Stimulated activated CD8-positive, alpha-beta memory T cell treated with anti-CD3 and anti-CD28 coated beads, Interleukin-7, amount 100 ng/mL, for 1 hour (primary cell): ENCODE measurements at places on chromosomes 5 and 9.

GRCh38 chr9:13607481-13608441, 328.3 kb upstream of the MPDZ start:
- no peak for DNase-seq

- DNase-seq, result no peak
Measured at GRCh38 chr5:55920784-55921183, 69.6 kb downstream of the IL31RA start.

DNA sequence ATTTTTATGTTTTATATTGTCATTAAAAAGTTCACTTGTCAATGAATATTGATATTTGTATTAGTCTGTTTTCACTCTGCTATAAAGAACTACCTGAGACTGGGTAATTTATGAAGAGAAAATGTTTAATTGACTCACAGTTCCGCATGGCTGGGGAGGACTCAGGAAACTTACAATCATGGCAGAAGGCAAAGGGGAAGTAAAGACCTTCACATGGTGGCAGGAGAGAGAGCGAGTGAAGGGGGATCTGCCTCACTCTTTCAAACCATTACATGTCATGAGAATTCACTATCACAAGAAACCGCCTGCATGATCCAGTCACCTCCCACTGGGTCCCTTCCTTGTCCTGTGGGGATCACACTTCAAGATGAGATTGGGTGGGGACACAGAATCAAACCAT, 27.4 kb downstream of the SRD5A1 start:
- DNase-seq, result no peak

GRCh38 chr5:57804505-57804904, 321.9 kb upstream of the ACTBL2 start:
- no peak for DNase-seq

DNA sequence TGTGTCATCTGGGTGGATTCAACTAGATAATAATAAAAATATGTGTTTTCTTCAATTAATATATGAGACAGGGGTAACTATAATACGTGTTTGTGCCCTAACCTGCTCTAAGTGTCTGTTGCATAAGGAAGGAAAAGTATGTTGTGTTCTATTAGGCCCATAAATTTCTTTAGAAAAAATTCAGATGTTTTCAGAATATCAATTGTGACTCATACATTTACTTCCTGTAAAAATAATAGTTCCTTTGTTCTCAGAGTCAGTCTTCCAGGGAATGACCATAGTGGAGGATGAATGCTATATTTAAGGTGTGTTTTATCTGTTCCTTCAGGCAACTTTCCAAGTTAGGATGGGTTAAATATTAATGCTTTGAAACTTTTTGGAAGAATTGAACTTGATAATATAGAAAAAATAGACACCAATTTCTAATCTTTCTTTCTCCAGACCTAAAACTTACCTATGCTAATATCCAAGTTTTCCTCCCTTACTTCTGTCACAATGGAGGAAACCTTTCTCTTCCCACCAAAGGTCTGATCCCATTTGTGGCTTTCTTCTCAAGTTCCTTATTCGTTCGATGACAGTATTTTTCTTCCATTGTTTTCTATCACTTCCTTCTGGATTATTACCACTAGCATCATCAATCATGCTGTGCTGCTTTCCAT, 49.9 kb downstream of the ISL1 start:
- DNase-seq, result no peak

GRCh38 chr9:105187781-105188180, 56.7 kb upstream of the SLC44A1 start:
- DNase-seq, result no peak

DNA sequence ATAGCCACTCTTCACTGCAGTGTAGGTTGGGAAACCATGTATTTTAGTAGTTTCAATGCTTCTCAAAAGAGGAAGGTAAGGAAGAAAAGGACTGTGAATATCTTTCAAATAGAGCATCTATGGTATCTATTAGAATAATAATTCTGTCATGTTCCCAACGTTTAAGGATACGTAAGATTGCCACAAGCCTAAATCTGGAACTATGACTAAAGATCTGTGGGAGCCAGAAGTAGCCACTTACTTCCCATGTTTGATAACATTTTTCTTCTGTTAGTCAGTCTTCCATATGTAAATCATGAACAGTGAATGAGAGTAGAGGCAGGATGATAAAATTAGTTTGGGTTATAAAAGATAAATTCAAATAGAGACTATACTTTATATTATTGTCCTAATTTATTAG, 16.3 kb upstream of the MROH2B start:
- DNase-seq, result no peak

- no peak for DNase-seq
Measured at GRCh38 chr5:19555436-19555835, 432.6 kb downstream of the CDH18 start.

DNA sequence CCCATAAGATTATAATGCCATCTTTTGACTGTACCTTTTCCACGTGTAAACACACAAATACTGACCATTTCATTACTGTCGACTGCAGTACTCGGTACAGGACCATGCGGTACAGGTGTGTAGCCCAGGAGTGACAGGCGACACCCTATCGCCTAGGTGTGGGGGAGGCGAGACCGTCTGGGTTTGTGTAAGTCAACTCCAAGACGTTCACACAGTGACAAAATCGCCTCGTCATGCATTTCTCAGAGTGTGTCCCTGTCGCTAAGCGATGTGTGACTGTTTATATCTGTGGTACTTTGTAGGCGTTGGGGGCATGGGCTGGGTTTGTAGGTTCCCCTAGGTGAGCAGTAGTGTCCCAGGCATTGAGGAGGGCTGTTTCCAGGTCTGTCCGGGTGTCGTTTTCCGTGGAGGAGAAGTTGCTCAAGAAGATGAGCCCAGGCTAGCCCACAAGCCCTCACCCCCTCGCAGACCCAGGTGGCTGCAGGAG, 20.3 kb downstream of the NEK6 start:
- no peak for DNase-seq

DNA sequence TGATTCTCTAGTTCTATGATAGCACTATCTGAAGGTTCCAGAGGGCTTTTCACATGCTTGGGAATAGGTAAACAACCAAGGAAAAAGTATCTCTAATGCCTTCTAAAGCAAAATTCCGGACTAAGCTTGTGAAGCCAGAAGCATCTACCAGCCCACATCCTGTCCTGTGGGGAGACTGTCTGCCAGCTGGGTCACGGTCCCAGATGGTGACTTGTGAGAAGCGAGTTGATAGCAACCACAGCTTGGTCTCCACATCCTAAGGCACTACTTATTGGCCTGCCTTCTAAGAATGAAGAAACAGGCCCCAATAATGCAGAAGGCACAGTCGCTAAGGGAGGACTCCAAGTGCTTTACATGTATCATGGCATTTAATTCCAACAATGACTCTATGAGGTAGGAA, 184.1 kb upstream of the ADRA1B start:
- DNase-seq, result no peak

- no peak for DNase-seq
Measured at GRCh38 chr9:13707612-13708576, 428.4 kb upstream of the MPDZ start.

DNA sequence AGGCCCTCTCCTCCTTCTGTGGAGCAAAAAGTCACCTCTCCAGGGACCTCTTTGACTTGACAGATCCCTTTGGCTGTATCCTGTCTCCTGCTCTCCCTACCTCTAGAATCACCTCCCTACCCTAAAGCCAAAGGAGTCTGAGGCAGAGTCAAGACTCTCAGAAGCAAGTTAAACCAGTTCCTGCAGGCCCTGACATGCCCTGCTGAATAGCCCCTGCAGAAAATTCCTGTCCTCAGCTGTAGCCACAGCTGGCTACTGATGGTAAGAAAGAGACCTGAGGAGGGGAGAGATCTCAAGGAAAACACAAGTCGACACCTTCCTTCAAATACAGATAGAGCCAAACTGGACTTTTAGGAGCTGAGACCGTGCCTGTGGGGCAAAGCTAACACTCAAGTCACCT, 23.7 kb upstream of the UBAP2 start:
- no peak for DNase-seq

DNA sequence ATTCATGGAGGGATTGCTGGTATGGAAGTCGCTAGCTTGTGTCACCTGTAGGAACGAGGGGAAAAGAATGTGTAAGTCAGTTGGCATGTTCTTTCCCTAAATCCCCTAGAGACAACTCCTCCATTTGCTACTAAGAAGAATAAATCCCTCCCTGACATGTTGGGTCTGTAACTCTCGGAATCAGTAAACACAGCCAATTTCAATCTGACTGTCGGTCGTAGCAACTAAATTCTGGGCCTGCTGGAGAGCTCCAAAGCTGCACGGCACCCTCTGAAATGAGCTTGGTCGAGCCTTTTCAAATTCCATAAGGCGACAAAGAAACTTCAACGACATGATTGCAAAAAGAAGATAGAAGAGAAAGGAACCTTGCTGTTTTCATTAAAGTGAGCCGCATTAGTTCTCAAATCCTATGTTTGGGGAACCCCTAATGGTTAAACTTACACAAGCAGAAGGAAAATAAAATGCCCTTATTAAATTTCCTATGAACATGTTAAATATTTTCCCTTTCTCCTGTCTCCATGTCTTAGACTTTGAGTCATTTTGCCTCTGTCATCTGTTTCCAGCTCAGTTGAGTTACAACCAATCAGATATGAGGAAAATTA, 735.8 kb upstream of the WWC1 start:
- DNase-seq, result no peak

- DNase-seq, result no peak
Measured at GRCh38 chr5:137521246-137521645, 22.1 kb upstream of the SPOCK1 start.

GRCh38 chr5:164360589-164360988, 855.2 kb downstream of the MAT2B start:
- no peak for DNase-seq

- DNase-seq, result no peak
Measured at GRCh38 chr5:119079318-119079921, 8.5 kb downstream of the DMXL1 start.

- DNase-seq, result no peak
Measured at GRCh38 chr5:179237770-179238627, 107.3 kb downstream of the ADAMTS2 start.

- DNase-seq, result no peak
Measured at GRCh38 chr5:11062397-11062796, 301.4 kb upstream of the DAP start.

GRCh38 chr9:121732886-121733285, 81.5 kb downstream of the DAB2IP start:
- DNase-seq, result no peak
